ENCODE measurements at places on chromosomes 7 and 10.

DNA sequence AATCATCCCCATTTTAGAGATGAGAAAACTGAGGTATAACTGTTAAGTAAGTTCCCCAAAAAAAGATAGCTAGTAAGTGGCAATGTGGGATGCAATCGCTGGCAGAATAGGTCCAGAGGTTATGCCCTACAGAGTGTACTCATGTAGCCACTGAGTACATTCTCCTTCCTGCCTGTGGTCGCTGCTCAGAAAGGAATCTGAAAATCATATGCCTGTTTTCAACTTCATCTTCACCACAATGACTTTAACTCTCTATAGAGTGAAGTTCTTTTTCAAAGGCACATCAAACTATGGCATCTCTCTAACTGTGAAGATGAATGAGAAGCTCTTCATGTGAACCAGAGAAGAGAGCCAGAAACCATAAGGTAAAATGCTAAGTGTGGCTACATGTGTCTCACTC is 162.2 kb upstream of the SLC25A13 start:
- DNase-seq: no peak

GRCh38 chr10:57925045-57925444 is 342.6 kb downstream of the IPMK start:
- no peak for DNase-seq

DNA sequence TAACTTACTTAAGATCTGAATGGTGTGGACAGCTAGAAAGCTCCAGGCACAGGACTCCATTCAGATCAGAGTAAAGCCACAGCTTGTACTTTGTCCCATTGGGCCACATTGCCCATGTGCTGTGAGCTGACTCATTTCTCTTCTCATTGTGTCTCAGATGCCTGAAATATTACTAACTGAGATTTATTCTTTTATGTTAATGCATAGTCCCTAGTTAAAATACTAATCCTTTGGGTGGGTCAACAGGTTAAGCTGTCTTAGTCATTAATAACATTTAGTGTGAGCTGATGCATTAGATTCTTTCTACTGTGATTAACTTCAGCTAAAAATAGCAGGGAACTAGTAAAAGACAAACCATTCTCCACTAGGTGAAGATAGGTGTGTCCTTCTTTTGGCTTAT is 104.7 kb upstream of the ARMC3 start:
- DNase-seq: no peak

- DNase-seq: no peak
These were observed 142.9 kb downstream of the PAXIP1 start for GRCh38 chr7:154859747-154860620.

GRCh38 chr7:151078233-151079040 is 2.2 kb downstream of the FASTK start:
- DNase-seq: no peak

DNA sequence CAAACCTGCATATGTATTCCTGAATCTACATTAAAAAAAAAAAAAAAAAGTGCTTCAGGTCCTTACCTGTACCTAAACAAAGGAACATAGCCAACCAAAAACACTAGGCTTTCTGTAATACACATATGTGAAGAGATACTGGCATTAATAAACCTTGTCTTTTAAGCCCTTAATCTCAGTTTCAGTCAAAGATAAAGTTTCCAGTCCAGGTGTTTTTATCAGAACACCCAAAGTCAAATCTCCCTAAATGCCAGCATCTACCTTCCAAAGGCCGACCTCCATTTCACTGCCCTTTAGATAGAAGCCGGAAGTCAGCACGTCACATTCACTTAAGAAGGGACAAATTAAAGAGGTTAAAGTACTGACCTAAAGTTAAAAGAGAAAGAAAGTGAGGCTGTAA is 79.8 kb upstream of the NEBL start:
- no peak for DNase-seq

DNA sequence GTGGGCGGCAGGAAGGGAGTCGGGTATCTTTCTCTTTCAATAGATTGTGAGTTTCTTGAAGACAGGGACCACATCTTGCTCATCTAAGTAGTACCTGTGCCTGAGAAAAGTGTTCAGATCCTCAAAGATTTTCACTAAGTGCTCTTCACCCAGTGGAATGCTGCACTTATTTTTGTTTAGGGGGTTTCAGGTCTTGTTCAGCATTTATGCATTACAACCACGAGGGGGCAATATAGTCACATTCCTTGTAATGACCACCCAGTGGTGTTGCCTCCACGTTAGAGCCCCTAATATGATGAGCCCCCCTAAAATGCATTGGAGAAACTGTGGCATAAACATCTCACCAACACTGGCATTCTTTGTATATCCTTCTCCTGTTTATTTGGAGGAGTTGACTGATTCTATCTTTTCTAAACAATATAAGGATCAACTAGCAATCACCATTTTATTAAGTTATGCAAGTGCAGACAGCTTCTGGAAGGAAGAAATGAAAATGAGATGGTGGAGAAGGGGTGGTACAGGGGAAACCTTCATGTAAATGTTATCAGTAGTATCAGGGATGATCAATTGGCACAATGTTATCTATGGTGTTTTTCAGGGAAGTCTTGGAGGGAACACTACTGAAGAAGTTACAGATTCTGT is 3.1 kb upstream of the PAPSS2 start:
- DNase-seq: no peak

- DNase-seq: no peak
These were observed 33.1 kb downstream of the PPIF start for GRCh38 chr10:79380125-79380945.

DNA sequence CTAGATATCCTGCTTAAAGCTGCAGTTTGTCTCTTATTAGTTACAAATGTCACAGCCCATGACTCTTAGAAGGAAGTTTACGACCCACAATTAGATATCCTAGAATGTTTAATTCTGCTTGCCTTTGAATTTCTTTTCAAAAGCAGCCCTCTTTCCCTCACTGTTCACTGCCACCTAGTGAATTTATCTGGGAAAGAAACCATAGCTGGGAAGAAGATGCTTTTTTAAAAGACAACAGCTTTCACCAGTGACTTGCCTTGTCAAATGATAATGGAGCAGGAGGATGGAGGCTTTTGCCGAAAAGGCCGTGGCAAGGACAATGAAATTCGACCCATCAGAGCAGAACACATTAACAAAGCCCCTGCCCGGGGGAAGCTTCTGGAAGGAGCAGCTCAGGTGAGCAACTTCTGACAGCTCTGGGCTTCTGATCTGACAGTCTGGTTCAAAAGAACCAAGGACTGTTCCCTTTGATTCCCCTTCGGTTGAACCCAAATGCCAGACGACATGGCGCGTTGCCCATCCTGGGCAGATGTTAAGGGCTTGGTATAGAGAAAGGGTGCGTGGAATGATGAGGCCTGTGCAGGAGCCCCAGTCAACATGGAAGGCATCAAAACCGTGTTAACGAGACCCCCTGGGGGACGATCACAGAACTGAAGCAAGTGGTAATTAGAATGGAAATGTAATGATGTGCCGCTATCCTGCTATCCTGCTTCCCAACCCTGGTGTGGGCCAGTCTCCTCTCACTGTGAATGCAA is 236.8 kb downstream of the FRMD4A start:
- DNase-seq: no peak

GRCh38 chr10:5711642-5712041 is 27.0 kb downstream of the TASOR2 start:
- no peak for DNase-seq

DNA sequence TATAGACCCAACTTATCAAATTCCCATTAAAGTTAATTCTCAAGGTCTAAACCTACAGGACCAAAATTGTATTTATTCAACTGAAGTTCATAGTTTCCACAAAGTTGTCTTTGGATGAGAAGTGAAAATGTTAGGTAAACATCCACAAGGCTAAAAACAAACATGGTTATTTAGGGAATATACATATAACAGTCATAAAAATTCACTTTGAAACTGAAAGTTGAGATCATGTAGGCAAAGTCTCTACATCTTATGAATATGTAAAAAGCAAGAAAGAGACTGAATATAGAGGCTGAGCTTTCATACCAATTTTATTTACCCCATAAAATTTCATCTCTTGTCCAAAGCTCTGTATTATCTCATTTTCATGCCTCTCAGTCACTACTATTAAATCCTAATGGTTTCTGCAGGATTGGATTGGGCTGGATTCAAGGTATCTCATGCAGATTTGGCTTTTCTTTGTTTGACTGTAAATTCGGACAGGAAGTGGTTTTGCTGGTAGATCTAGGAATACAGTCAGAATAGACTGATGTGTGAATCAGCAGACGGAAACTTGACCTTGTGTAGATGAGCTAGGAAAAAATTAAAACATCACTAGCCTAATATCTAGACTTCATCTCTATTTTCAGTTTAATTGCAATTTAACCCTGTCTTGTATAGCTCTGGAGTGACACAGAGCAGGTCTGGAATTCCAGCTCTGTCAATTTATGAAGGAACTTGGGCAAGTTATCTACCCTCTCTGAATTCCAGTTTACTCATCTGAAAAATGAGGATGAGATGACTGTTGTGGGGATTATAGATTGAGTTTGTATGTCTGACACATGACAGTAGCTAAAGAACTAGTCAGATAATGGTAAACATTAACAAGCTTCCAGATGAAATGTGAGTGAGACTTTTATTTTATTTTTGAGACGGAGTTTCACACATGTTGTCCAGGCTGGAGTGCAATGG is 27.3 kb upstream of the SKAP2 start:
- no peak for DNase-seq

- DNase-seq: no peak
These were observed 210.3 kb downstream of the ABCA13 start for GRCh38 chr7:48381571-48381970.

Data from stimulated activated CD4-positive, alpha-beta T cell treated with anti-CD3 and anti-CD28 coated beads, Interleukin-4, amount 100 ng/mL, for 1 hour (primary cell).